ENCODE measurements at places on chromosomes 13 and 19. TPM values are rescaled to one million over a fixed set of nuclear protein-coding genes. Genes with fewer than 3 reads are reported as not detected.

The CDADC1 gene
- total RNA-seq = 2.7 TPM

The IRS2 gene
- total RNA-seq = 22.7 TPM

The PPM1N gene
- 1.3 TPM for total RNA-seq

The ATP8A2 gene
- 0.67 TPM for total RNA-seq

The SLITRK5 gene
- not detected for total RNA-seq

The RELB gene
- 6.2 TPM for total RNA-seq

The KLK5 gene
- 1,207 TPM for total RNA-seq

The GSX1 gene
- not detected for total RNA-seq

The SPRED3 gene
- total RNA-seq = 4.5 TPM

The ZNF846 gene
- total RNA-seq = 10.1 TPM

The CSNK1G2 gene
- total RNA-seq = 63.5 TPM

The LRRC8E gene
- 7.3 TPM for total RNA-seq

The NDFIP2 gene
- 125 TPM for total RNA-seq

The FOXA3 gene
- total RNA-seq = not detected

The ADGRE1 gene
- not detected for total RNA-seq

The ERF gene
- 101 TPM for total RNA-seq

The TMEM190 gene
- total RNA-seq = 0.75 TPM

The KLK15 gene
- total RNA-seq = not detected

The GPR18 gene
- total RNA-seq = not detected

The ZNF677 gene
- total RNA-seq = 14.0 TPM

The CYP2A6 gene
- total RNA-seq = not detected

The ZNF160 gene
- total RNA-seq = 25.9 TPM

The ATG4D gene
- 20.7 TPM for total RNA-seq

The PARP4 gene
- total RNA-seq = 51.0 TPM

The UNC13A gene
- total RNA-seq = 0.73 TPM

The LIG4 gene
- total RNA-seq = 21.9 TPM

Data from mammary epithelial cell (primary cell).